ENCODE measurements at places on chromosomes 1 and 21.

DNA sequence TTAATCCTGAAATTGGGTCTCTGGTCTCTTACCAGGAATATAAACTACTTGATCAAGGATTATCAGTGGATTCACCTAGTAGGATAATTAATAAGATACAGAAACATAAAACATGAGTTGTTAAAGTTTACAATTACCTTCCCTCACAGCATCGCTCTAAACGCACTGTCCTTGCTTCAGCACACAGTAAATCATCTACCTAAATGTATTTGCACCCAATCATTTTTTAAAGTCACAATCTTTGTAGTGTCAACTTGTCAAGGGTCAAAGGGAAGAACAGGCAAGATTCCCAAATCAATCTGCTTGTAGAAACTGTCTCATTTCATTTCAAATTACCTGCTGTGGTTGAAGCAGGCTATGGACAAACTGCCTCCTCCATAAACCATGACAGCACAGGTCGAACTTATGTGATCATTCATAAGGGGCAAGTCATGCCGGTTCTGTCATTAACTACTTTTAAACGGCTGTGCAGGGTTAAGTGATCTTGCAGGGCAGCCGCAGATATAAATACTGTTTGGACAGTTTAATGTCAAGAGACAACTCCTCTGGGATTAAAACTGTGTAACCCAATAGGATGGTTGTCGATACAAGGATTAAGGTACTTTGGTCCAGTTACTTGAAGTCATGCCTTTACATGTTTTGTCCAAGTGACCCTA is 93.6 kb downstream of the ZNF281 start:
- DNase-seq = no peak

DNA sequence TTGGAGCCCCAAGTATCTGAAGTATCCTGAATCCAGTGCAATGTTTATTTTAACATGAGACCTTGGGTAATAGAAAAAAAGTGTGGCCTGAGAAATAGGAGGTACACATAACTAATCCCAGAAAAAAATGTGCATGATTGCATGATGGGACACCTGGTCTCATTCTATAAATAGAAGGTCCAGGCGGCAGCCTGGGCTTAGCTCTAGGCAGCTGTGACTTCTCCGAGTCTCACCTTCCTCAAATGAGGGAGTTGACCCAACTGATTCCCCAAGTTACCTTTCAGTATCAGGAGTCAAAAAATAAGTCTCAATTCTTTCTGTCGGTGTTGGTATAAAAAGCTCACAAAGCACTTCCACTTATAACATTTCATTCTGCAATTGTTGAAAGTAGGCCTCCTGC is 65.9 kb upstream of the CCDC190 start:
- no peak for DNase-seq

GRCh38 chr1:62117018-62117750 is 77.5 kb upstream of the L1TD1 start:
- DNase-seq = no peak

DNA sequence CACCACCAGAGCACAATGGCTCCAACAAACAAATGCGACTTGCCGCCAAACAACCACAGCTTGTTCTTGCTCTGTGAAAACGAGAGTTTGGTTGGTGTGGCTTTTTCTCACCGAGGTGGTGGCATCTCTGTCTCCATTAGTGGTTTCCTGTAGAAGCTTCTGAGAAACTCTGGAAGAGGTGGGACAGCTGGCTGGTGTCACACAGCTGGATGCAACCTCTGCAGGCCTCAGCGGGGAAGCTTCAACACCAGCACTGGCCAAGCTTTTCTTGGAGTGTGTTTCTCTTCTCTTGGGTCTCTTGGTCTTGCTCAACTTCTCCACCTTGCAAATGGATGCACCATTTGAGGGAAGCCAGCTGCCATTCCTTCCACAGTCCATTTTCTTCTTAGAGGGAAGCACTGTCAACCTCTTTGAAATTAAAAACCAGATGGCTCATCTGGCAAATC is 124.8 kb downstream of the KCNN3 start:
- DNase-seq = peak; percentile 76

DNA sequence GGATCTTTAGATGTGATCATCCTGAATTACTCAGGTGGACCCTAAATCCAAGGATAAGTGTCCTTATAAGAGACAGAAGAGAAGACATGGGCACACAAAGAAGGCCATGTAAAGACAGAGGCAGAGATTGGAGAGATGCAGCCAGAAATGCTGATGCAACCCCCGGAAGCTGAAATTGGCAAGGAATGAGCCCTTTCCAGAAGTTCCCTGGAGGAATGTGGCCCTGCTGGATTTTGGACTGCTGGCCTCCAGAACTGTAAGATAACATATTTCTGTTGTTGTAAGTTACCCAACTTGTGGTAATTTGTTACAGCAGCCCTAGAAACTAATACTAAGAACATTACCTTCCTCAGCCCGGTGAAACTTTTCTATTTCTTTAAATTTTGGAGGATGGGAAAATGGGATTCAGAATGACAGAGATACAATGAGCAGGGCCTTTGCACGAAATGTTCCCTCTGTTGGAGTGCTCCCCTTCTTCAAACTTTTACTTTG is 11.2 kb upstream of the PLPP3 start:
- DNase-seq = no peak

DNA sequence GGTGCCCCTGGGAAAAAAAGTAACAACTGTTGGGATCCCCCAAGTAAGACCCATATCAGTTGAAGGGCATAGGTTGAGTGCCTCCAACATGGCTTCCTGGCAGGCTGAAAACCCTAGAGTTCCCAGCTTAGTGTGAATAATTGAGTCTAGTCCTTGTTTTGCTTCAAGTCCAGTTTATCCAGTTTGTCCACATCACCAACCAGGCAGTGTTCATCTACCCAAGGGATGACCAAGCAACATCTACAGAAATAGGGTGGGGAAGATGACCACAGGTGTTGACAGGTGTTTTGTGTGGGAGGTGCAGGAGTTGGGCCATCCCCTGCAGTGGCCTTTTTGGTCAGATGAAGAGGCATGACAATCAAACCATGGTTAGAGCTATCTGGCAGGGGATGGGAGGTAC is 54.3 kb upstream of the ERO1B start:
- no peak for DNase-seq

GRCh38 chr1:8047112-8047511 is 21.0 kb upstream of the ERRFI1 start:
- DNase-seq = no peak

DNA sequence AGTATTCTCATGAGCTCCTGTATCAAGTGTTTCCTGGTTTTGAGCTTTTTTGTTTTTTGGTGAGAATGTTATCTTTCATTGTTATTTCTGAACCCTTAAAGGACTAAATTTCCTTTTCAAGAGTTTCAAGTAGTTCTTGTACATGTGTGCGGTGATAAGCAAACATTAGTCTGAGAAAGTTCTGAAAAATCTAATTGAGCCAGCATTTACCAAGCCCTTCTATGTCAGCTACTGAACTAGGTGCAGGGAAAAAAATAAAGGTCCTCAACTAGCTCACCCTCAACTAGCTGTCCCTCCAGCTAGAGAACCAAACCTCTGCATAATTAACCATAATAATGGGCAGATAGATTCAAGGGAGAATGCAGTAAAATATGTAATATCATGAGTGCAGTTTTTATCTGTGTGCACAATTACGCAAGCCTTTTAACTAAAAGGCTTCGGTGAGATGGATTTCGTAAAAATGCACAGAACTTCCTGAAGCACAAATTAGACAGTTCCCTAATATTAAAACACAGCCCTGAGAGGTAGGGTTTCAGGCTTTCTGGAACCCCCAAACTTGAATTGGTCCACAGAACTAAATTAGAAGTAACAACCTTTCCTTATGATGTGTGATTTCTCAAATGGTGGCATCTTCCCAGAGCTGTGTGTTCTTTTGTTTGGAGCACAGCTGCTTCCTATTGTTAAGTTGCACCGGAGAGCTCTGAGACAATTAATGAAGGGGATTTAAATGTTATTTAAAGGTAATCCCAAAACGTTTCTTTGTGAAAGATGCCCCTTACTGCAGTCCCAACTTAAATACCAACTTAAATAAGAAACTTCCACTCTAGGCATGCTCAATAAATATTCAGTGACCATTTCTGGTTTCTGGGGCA is 165.8 kb downstream of the NFIA start:
- no peak for DNase-seq

DNA sequence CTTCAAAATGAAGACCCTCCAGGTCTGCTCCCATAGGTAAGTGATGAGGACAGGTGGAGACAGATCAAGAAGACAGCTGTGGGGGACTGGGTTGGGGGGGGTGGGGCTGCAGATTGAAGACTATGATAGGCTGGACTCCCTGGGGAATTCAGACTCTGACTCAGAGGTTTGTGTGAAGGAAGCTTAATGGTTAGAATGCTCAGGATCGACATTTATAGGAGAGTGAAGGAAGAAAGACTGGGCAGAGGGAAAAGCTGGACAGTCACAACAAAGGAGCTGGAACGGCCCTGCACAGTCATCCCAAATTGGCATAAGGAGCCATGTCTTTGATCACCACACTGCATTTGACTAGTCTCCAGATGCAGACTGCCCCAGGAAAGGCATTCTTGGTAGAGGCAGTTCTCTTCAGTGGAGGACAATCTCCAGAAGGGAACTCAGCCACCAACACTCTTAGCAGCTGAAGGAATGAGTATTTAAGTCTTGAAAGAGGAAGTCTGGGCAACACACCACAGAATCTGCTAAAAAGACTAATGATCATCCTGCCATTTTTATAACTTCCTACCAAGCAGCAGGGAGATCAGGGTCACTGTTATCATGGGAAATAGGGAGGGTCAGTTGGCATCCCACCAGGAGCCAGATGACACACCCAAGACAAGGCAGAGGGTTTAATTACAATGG is 120.0 kb upstream of the ZC3H11B start:
- DNase-seq = no peak

GRCh38 chr1:7510389-7510931 is 260.6 kb upstream of the VAMP3 start:
- DNase-seq = no peak

GRCh38 chr1:118744420-118744819 is 243.7 kb downstream of the TBX15 start:
- no peak for DNase-seq

DNA sequence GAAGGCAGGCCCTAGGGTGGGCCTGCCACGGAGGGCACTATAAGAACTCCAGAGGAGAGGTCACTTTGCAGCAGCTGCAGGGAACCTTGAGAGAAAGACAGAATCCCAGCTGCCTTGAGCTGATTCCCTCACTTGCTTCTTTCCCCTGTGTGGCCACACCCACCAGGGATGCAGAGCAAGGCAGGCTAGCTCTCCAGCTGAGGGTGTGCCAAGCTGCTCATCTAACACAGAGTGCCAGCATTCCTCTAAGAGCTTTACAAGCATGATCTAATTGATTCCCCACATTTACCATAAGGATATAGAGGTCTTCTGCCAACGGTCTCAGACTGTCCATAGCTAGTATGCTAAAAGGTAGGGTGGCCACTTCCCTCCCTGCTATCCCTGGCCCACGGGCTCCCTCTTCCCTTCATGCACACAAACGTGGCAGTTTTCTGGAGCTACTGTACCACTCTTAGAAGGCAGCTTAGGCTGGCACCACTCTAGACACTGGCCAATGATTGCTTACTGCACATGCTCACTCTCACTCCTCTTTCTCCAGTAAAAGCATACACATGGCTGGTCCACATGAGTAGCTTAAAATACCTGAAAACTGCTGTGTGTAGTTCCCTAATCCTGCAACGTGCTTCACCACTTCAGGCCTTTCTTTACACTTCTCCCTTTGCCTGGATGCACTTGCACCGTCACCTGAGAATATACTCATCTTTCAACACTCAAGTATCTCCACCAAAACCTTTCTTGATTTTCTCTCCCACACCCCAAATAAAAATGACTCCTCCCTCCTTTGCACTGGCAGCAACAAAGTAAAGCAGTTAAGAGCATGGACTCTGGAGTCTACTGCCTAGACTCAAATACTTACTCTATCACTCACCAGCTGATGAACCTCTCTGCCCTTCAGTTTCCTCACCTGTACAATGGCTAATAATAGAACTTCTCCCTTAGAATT is 57.7 kb downstream of the DMAP1 start:
- DNase-seq = no peak

- DNase-seq = no peak
Observed at GRCh38 chr1:169117599-169117998, 11.1 kb downstream of the ATP1B1 start.

GRCh38 chr1:187870552-187870951 is 1041.8 kb downstream of the PLA2G4A start:
- no peak for DNase-seq

DNA sequence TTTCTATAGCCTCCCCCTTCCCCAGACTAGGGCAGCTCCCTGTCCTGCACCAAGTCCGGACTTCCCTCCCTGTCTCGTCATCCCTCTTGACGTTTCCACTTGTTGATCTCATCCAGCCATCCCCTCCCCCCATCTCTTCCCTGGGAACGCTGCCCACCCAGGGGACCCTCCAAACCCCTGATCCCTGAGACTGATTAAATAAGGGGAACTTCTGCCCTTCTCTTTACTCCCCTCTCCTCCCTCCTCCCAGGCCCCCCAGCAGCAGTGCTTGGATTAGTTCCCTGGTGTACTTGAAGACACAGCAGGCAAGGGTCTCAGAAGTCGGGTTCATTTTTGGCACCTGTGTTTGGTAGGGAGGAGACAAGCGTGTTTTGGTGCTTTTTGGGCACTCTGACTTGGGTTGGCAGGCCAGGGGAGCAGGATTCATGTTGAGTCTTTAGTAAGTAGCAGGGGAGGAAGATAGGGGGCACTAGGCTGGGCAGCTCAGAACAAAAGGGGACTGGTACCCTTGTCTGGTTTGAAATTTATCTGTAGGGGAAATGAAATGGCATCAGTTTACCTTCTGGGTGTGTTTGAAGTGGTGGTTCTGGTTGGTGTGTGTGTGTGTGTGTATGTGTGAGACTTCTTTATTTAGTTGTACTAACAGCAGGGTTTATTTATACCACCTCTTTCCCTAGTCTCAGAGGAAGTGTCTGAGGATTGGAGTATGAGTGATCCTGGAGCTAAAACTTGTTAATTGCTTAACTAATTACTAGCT is 11.1 kb downstream of the VANGL2 start:
- no peak for DNase-seq

DNA sequence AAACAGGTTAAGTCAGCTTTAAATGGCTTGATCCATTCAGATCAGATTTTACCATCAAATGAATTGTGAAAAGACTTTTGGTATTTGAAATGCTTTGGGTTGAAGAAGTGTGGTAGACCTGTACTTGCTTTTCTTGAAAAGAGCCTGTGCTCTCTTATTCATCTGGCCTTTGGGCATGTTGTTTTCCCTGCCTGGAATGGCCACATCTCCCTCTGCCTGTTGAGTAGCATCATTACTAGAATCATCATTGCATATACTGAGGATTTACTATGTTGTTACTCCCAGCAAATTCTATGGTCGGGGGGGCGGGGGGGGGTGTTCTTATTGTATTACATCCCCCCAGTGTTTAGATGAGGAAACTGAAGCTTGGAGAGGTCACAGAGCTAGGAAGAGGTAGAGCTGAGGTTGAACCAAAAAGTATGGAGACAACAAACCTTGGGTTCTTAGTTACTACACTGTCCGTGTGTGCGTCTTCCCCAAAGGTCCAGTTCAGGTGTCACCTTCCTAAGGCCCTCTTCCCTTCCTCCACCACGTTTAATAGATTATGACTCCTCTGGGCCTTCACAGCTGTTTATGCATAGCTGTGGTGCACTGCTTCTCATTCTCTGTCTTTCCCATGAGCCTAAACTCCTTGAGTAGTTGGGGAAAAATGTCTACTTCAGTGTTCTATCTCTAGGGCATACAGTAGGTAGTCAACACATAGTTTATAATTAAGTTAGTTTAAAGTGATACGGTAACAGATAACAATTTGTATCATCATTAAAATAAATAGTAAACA is 246.4 kb upstream of the HOOK1 start:
- DNase-seq = no peak

GRCh38 chr1:154485106-154485505 is 16.9 kb upstream of the TDRD10 start:
- DNase-seq = no peak

GRCh38 chr1:28205243-28205642 is 27.6 kb downstream of the DNAJC8 start:
- no peak for DNase-seq

- no peak for DNase-seq
Observed at GRCh38 chr1:67676287-67676686, 8.7 kb upstream of the GADD45A start.

All from activated CD4-positive, alpha-beta T cell treated with anti-CD3 and anti-CD28 coated beads for 36 hours (primary cell).